ENCODE measurements at places on chromosomes 1 and 21.
A peak's percentile ranks its signal among the peaks of the same experiment; 100 is the strongest.

GRCh38 chr1:8388732-8389562 lies 71.0 kb downstream of the SLC45A1 start:
- DNase-seq: no peak

DNA sequence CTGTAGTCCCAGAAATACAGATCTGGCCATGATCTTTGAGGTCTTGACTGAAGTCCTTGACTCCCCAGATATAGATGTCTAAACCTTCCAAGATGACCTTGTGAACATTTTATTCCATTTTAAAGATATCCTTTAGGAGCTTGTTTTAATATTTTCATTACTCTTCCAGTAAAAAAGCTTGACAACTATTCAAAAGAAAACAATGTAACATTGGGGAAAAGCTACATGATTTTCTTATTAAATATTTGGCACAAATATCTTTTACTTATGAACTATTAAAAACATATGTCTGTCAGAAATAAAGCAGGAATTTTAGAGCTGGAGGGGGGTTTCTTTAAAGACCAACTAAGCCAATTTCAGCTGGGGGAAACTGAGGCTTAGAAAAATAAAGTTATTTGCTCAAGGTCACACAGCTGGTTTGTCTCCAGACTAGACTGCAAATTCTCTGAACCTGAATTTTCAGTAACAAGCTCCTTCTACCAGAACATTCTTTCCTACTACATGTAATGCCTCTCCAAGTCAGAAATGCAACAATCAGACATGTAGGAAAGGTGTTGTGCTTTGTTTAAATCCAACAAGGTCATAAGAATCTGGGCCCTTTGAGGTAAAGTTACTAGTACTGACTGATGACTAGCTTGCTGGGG lies 67.0 kb upstream of the PTCH2 start:
- no peak for DNase-seq

GRCh38 chr1:238258510-238258909 lies 367.8 kb upstream of the ZP4 start:
- no peak for DNase-seq

- peak; percentile 77 for DNase-seq
Observed at GRCh38 chr1:112501810-112502641, 6.7 kb upstream of the WNT2B start.

DNA sequence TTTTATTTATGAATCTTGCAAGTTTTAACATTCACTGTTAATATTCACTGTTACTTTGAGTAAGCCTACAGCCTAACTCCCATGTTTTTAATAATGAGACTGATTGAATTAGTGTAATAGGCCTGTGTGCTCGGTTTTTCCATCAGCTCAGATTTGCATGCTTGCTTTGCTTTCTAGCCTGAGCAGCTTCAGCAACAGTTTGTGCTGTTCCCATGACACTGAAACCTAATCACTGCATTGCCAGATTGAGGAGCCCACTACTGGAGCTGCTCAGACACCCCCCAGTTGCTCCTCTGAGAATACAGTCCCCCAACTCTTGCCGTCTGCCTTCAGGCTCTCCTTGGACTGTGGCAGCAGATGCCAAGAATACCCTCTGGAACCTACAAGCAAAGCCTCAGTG lies 695.4 kb downstream of the BRINP3 start:
- no peak for DNase-seq

- DNase-seq: peak; percentile 49
Observed at GRCh38 chr1:34013958-34014737, 150.3 kb downstream of the HMGB4 start.

Data from lower lobe of right lung (tissue), 2 donors.